Activated T-helper 9 cell treated with anti-CD3 and anti-CD28 coated beads, Interleukin-2, amount 50 U/mL, for 16 hours (primary cell): ENCODE measurements at places on chromosomes 16 and 17.

- no peak for DNase-seq
Measured at GRCh38 chr17:80317706-80317980, 57.0 kb downstream of the RNF213 start.

DNA sequence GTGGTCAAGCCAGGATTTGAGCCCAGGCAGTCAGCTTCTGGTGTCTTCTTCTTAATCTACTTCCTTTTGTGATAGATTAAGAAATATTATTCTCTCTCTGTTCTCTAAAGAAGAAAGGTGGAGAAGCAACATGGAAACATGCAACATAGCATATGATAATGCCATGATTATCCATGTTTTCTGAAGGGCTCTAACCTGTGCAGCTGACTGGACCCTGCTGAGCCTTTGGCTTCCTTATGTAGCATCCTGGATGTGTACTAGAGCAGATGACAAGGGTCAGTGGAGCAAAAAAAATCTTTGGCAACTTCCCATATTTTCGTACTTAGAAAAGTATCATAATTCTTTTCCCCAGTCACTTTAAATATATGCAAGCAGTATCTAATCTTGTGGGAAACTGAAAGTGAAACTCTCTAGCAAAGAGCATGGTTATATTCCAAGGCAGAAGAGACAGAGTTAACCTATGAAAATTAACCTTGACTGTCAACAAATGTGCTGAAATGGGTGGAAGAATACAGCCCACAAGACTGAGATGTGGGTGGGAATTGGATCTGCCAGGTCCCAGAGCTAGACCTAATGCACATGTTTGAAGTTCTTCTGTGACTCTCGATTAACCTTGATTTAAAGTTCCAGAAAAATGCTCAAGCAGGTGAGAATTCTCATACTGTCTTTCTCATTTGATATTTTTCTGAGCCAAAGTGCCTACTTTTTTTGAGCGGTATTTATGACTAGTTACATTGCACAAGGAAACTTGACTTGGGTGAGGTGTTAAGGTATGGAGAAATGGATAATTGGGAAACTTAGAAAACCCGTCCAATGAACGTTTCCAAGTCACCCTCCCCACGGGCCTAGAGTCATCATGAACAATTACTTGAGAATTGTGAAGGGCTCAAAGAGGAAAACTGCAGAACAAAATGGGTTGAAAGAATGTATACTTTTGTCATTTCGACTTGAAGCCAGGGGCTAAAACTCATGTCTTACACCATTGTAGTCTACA lies 248.6 kb downstream of the FTO start:
- no peak for DNase-seq

DNA sequence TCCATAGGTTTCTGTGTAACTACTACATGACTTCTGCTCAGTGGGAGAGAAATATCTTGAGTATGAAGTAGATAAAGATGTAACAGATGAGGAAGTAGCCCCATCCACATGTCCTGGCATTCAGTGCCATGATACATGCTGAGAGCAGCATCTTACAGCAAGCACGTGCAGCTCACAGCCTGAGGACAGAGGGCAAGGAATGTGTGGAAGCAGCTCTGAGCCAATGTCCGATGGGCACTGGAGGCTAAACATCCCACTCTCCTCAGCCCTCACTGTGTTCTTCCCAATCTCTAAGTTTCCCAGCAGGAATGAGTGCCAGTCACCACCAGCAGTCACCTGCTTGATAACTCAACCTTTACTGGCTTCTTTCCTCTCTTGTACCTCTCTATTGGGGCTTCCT lies 40.4 kb downstream of the CFDP1 start:
- no peak for DNase-seq

GRCh38 chr16:12095275-12096156 lies 119.0 kb downstream of the SNX29 start:
- DNase-seq = peak; percentile 47

DNA sequence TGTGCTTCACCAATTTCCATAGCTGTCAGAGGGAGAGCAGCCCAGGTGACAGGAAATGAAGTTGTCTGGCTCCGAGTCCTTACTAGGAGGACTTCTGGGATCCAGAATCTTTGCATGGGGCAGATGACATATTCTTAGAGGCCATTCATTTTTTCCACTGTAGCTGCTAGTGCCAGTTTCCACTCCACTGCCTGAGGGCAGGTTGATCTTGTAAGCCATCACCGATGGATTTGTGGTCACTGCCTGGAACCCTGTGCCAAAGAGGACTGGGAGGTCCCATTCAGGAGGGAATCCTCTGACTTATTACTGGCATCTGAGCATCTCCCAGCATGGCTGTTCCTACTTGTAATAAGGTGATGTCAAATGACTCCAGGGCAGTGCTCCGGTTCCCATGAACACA lies 144.1 kb upstream of the KCNJ18 start:
- DNase-seq = no peak

- no peak for DNase-seq
Measured at GRCh38 chr16:85862476-85863383, 36.2 kb upstream of the IRF8 start.

GRCh38 chr16:11098601-11099390 lies 154.4 kb downstream of the CLEC16A start:
- no peak for DNase-seq

DNA sequence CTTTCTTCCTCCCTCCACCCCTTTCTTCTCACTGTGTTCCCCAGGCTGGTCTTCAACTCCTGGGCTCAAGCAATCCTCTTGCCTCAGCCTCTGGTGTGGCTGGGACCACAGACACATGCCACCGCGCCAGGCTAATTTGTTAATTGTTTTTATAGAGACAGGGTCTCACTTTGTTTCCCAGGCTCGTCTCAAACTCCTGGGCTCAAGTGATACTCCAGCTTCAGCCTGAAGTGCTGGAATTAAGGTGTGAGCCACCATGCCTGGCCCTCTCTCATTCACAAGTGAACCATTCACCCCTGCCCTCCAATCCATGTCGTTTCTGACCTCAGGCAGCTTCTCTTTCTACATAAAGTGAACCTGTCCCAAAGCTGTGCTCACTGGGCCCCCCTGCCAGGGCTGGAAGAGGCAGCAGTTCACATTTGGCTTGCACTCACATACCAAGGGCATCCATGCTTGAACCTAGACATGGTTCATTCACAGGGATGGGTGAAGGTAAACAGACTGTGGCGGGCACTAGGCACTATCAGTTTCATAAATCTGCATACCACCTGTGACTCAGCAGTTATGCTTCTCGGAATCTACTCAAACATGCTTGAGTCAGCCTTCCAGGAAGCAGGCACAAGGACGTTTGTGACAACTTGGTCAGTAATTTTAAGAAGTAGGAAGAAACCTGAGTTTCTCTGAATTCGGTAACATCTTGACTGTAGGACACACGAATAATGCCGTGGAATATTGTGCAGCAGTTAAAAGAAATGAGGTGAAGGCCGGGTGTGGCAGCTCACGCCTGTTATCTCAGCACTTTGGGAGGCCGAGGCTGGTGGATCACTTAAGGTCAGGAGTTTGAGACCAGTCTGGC lies 6.0 kb upstream of the RNF213 start:
- peak; percentile 53 for DNase-seq

DNA sequence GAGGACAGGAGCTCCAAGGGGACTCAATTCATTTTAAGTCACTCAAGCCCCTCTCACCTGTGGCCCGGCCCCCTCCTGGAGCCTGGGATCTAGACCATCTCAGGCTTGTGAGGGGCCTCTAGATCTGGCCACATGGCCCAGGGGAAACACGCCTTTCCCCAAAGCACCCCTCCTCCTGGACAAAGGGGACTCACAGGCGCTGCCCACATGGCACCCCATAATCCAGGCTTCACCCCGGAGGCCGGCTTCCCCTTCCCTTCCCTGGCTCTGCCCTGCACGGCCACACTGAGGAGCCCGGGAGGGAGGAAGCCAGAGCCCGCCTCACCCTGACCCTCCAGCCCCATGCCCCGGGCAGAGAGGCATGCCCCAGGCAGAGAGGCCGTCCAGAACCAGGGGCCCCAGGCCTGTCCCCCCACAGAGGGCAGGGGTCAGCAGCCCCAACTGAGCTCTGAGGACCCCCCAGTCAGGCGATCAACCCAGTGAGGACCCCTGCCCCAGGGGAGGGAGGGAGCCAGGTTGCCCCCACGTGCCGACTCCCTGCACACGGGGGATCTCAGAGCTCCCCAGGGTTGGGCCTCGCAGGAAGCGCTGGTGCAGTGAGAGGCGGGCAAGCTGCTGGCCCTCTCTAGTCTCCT lies 10.9 kb downstream of the HS3ST6 start:
- no peak for DNase-seq

DNA sequence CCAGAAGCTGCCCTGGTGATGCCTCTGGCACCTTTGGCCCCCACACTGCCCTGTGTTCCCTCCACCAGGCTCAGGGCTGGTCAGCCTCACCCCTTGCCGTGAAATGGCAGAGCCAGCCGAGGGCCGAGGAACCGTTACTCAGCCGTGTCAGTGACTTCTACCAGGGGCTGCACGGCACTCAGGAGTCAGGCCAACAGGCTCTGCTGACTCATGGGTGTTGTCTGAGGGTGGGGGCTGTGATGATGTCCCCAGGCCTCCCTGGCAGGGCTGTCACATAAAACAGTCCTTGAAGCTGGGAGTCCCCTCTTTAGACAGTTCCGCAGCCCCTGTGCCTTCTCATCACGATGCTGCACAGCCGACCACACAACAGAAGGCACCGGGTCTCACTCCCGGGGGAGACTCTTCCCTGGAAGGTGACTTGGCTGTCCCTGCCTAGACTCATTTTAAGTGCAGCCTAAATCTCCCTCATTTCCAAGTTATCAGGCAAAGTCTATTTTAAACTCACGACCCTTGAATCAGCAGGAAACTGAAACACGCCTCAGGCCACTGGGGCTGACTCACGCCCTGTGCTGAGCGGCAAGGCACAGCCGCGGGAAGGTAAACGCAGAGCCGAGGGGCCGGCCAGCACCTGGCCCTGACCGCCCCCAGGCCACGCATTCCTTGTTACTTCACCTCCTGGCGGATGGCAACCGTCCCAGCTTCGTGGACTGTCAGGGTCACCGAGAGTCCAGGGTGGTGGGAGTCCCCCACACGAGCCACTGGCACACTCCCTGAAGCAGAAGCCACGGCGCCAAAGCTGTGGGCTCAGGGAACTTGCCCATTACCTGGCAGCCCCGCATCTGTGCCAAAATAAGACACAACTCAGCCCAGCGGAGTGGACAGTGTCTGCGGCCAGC lies 102.6 kb downstream of the ZNF778 start:
- DNase-seq = peak; percentile 35
